ENCODE measurements at places on chromosomes 7 and 10.

DNA sequence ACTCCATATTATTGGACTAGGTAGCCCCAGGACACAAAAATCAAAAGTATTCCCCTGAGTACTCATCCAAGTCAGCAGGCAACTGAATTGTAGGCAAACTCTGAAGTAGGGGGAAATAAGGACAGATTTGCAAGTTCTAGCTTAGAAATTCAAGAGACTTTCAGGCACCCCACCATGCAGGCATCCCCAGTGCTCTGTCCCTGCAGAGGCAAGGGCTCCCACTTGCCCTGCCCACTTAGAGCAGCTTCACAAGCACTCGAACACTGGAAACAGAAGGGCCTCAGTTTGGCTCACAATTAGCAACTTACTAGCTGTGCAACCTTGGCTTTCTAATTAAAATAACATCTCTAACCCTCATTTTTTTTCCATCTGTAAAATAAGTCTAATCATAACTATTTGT, 209.2 kb downstream of the C7orf25 start:
- DNase-seq, result no peak

DNA sequence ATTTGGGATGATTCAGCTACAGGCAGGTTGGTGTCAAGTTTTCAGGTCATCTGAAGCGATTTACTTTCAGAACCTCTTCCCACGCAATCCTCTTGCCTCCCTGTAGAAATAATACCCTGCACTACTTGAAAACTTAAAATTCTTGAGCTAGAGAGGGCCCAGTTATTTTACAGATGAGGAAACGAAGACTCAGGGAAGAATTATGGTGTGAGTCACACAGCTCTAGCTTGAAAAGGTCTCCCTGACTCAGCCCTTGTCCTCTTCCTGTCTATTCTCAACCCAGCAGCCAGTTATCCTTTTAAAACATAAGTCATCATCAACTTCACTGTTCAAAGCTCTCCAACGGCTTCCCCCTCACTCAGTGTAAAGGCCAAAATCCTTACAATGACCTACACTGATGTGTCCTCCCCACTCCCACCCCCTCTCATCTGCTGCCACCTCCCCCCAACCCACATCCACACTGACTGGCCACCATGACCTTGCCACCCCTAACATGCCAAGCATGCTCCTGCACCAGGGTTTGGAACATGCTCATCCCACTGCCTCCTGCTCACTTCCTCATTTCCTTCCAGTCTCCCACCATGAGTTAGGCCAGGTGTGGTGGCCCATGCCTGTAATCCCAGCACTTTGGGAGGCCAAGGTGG, 3.4 kb downstream of the DNMBP start:
- peak; percentile 52 for DNase-seq

GRCh38 chr7:38318241-38318640, 44.8 kb upstream of the TARP start:
- DNase-seq, result no peak

- DNase-seq, result no peak
These were observed 88.4 kb upstream of the SMNDC1 start for GRCh38 chr10:110392868-110393740.

DNA sequence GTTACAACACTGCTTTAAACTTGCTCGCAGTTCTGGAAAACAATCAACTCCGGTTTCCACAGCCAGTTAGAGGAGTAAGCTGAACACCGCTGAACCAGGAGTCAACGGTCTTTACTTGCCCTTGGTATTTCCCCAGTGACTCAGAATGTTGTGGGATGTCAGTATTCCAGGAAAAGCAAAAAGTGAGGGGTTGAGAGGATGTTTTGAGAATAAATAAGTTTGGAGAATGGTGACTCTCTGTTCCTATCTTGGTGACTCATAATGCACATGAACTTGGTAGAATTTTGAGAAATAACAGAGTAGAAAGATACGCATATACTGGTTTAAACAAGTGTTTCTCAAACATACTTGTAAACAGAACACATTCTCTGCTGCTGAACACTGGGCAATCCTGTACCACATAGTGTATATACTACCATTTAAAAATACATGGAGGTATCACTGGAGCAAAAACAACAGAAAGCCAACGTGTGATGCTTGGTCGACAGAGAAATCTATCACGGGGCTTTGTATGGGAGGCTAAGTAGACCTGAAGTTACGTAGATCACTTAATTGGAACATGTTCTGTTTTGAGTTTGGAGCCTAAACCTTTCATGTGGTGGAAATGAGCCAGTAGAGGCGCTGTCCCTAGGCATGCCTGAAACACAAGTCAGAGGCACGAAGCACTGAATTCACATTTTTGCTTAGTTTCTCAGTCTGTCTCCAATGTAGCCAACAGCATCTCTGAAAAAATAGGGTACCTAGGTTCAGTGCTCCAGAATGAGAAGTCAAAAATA, 534.3 kb downstream of the PARD3 start:
- DNase-seq, result peak; percentile 76

DNA sequence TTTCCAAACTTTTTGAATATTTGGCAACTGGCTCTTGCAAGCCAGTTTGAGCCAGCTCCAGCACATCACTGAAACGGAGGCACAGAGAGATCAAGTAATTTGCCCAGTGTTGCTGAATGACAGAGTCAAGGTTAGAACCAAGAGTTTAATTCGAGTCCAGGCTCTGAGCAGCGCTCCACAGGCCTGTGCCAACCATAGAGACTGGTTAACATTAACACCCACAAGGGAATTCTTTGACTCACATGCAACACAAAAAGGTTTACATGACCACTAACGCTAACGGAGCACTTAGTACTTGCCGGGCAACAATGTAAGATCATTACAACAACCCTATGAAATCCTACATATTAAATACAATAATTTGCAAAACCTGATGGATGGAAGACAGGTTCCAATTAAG, 1.5 kb downstream of the RGS10 start:
- DNase-seq, result peak; percentile 54

DNA sequence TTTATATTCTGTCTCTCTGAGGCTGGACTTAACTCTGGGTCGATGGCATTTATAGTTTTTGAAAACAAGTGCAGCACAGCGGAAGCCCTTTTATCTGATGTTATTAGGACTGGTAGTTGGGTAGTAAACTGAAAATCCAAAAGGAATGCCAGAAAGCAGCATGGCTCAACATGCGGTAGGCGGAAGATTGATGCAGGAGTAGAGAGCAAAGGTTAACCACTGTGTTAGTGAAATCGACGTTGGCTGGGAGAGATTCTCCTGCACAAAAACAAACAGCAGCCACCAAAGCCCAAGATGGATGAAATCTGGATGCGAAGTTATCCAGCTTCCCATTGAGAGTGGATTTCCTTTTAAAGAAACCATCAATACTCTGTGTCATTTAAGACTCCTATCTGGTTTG, 54.5 kb upstream of the EMX2 start:
- DNase-seq, result no peak

- DNase-seq, result no peak
These were observed 36.4 kb upstream of the DNAJB6 start for GRCh38 chr7:157300369-157300825.

DNA sequence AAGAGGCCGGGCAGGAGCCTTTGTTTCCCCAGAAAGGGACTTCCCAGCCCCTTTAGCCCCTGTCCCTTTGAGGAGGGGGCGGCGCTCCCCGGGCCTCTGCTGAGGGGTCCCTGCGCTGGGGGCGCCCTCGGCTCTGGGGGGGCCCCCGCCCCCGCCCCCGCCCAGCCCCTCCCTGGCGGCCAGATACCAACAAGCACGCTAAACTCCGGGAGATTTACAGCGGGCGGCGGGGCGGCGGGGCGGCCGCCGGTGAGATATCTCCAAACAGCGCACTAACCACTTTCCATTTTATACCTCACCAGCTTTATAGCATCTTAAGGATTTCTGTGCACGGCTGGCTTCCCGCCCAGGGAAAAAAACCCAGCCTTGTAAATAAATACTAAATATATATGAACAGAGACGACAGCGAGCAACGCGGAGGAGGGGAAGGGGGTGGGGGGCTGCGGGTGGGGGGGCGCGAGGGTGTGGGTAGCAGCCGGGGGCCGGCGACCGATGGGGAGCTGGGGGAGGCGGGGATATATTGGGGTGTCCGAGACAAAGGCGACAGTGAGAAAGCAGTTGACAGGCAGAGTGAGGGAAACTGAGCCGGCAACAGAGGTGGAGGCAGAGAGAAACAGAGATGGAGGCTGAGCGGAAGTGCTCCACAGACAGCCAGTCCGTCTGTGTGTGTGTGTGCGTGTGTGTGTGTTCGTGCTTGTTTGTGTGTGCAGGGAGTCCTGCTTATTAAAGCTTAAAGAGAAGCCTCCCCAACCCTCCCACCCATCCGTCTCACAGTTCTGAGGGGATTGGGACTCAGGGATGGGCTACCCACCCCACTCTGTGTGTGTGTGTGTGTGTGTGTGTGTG, 85.8 kb downstream of the HIF1AN start:
- DNase-seq, result peak; percentile 15

DNA sequence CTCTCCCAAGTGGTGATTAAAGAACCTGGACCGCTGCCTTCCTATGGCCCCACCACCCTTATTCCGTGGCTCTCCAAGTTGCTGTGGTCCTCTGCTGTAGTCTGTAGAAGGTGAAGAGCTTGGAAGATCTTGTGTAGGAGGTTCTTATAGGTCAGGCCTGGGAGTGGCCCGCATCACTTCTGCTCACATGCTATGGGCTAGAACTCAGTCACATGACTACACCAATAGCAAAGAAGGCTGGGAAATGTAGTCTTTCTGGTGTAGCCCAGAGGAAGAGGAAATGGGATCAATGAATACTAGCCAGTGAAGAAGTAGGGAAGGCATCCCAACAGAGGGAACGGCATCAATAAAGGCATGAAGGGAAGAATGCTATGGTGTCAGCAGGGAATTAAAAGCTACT, 41.3 kb upstream of the AOAH start:
- DNase-seq, result no peak

- no peak for DNase-seq
These were observed 645.4 kb downstream of the PARD3 start for GRCh38 chr10:34169677-34170076.

- no peak for DNase-seq
These were observed 26.5 kb upstream of the TMEM229A start for GRCh38 chr7:124059375-124059774.

DNA sequence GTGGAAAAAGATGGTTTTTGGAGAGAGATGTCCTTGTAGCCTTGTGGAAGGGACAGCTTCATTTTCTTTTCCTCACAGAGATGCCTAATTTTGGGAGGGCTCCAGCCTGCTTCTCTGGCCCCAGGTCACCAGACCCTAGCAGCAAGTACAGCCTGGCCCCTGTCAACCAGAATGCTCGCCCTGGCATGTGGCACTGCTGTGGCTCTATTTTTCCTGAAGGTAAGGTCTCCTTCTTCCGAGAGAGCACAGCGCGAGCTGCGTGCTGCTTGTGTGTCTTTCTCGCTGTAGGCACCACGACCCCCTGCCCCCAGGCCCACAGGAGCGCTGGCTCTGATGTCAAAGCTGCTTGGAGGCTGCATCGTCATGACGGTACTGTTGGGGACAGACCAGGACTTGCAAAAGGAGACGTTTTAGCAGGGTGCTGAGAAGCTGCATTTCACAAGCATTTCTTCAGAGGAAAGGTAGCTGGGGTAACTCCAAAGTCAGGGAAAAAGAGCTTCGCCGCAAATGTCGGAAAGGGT, 58.7 kb downstream of the CLEC2L start:
- no peak for DNase-seq

DNA sequence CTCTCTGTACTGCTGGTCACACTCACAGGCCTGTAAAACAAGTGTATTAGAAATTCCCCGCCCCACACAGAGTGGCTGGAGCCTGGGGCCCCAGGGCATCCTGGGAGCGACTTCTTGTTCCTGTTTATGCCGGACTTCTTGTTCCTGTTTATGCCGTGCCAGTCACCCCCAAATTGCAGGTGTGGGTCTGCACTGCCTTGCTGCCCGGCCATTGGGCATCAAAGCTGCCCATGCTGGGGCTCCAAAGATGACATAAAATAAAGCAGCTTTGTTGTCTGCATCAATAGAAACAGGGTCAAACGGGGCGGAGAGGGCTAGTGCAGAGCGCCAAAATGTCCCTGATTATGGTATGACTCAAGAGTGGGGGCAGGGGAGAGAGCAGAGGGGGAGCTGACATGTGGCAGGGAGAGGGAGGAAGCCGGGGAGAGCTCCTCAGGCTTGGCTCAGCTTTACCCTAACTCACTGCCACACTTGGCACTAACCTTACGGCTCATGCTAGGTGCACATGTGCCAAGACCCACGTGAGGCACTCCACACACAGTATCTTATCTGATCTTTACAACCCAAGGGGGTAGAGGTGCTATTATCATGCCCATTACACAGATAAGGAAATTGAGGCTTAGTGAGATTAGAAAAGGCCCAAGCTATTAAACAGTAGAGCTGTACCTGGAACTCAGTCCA, 98.4 kb downstream of the PIP4K2A start:
- DNase-seq, result peak; percentile 53

DNA sequence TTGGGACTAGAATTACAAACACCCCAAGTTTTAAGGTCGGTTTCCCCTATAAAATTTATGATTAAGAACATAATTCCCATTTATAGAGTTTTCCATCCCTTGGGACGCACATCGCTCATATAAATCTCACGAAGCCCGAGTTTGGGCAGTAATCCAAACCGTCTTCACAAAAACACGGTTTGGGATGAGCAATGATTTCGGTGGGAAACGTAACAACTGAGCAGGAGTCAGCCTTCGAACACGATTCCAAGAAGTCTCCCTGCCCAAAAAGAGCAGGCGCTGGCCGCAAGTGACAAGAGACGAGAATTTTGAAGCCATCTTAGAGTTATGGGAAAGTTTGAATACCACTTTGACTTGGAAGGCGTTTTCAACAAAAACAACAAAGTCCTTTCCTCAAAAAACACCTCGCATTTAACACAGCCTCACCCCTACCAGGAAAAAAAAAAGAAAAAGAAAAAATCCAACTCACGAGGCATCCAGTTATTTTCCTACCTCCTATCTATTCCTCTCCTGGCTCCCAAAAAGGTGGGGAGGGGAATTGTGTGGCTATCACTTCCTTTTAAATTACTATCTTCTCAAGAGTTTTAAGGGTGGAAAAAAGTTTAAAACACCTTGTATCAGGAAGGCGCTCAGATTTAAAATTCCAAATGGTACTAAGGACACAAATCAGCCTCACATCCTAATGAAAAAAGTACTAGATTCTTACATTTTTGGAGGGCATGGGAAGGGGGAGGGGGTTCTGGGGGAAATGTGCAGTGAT, 1.6 kb downstream of the SEPHS1 start:
- DNase-seq, result no peak

DNA sequence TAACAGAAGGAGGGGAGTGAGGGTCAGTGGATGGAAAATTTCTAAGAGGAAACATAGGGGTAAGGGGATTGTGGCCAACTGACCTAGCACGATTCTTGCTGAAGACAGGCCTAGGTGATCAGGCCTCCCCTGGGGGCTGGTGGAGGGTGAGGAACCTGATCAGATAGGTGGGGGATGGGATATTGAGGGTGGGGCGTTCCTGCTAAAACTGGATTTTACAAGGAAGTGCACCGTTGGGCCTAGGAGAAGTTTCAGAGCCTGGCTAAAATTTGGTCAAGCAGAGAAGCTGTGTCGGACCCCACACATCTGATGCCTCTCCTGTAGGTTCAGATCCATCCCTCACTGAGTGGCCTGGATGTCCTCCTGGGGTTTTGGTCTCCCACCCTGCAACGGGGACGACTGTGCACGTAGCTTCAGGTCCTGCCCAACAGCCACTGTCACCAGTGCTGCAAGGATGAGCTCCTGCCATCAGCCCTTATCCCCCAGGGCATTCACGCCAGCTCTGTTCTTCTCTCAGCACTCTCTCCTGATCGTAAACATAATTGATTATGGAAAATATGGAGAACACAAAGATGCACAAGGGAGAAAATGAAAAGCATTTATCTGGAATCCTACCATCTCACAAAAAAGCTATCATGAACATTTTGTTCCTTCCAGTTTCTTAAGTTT, 89.9 kb downstream of the ADCY1 start:
- DNase-seq, result no peak
